ENCODE measurements at places on chromosomes 4 and X.

- no peak for DNase-seq
Measured at GRCh38 chr4:40363382-40363920, 28.3 kb downstream of the CHRNA9 start.

DNA sequence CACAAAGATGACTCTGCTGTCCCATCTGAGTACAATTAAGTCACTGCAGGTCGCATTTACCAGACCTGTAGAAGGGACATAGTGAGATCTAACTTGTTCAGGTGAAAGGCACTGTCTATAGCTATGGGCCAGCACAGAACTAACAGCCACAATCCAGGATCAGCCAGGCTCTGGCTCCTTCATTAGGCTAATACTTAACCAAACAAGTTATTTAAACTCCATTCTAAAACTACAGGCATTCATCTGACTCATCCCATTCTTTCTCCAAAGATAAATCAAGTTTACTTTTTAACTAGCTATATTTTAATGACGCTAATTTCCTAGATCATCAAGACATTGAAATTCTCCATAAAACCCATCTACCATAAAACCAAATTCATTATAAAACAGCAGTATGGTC lies 62.5 kb downstream of the STX18 start:
- DNase-seq, result no peak

- DNase-seq, result no peak
Measured at GRCh38 chr4:76896614-76897535, 1.1 kb downstream of the SOWAHB start.

DNA sequence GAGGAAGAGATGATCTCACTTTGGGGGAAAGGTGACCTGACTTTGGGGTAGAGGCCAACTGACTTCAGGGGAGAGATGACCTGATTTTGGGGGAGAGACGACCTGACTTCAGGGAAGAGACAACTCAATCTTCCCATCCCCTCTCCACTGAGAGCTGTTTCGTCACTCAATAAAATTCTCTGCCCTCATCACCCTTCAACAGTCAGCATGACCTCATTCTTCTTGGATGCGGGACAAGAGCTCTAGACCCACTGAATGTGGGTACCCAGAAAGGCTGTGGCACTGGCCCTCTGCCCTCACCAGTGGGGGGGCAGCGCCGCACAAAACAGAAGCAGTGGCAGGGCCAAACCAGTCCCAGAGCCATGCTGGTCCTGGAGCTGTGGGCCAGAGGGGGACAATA lies 34.6 kb downstream of the ATXN3L start:
- DNase-seq, result no peak

DNA sequence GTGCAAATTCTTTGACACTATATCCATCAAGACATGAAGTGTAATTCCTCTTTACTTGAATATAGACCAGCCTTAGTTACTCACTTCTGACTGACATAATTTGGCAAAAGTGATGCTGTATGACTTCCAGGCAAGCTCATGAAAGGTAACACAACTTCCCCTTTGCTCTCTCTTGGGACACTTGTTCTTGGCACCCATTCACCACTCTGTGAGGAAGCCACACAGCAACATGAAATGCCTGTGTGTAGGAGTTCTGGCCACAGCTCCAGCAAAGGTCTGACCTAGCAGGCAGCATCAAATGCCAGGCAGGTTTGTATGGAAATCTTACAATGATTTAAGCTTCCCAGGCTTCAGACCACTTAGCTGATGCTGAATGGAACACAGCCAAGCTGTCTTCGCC lies 280.3 kb downstream of the PDHA2 start:
- DNase-seq, result no peak

Data from type B pancreatic cell (in vitro differentiated cells).